ENCODE measurements at places on chromosomes 3 and 15.

GRCh38 chr3:119977353-119977752, 116.9 kb downstream of the GSK3B start:
- DNase-seq, result no peak

DNA sequence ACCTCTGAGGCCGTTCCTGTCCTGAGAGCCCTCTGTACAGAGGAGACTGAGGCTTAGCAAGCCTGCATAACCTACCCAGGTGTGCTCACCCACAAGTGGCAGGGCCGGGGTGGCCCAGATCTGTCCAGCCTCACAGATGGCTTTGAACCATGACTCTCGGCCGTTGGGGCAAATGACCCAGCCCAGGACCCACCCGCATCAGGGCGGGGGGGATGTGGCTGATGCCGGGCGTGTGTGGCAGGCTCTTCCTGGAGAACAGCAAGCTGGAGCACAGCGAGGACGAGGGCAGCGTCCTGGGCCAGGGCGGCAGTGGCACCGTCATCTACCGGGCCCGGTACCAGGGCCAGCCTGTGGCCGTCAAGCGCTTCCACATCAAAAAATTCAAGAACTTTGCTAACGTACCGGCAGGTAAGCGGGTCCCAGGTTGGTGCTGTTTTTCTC, 133.5 kb downstream of the LRRK1 start:
- no peak for DNase-seq

DNA sequence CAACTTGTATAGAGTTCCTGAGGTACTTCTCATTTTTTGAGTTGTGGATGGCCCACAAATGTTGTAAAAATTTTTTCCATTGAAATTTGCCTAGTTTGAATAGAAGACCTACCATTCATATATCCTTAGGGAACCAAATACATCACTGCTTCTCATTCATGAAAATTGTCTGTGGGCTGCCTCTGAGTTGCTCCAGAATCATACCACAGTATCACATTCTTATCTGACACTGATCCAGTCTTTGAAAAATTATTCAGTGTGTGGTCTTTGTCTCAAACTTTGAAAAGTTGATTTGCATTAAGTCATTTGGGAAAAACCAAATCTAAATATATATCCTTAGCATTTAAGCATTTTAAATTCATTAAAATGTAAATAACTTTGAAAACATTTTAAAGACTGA, 321.1 kb downstream of the LSAMP start:
- no peak for DNase-seq

GRCh38 chr3:167887096-167887495, 151.6 kb downstream of the SERPINI1 start:
- DNase-seq, result no peak

DNA sequence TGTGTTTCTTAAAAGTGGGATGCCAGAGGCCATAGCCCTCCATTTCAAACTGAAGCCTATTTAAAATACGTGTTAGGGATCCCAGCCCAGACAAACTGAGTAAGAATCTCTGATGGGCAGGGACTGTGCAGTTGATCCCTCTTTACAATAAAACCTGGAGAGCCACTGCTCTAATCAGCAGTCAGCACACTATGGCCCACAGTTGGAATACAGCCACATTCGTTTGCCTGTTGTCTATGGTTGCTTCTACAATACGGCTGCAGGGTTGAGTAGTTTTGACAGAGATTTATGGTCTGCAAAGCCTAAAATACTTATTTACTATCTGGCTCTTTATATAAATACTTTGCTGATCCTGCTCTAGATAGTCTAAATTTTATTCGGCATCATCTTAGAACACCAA, 32.4 kb downstream of the TJP1 start:
- no peak for DNase-seq

- DNase-seq, result no peak
Measured at GRCh38 chr3:116038968-116039650, 406.2 kb downstream of the LSAMP start.

DNA sequence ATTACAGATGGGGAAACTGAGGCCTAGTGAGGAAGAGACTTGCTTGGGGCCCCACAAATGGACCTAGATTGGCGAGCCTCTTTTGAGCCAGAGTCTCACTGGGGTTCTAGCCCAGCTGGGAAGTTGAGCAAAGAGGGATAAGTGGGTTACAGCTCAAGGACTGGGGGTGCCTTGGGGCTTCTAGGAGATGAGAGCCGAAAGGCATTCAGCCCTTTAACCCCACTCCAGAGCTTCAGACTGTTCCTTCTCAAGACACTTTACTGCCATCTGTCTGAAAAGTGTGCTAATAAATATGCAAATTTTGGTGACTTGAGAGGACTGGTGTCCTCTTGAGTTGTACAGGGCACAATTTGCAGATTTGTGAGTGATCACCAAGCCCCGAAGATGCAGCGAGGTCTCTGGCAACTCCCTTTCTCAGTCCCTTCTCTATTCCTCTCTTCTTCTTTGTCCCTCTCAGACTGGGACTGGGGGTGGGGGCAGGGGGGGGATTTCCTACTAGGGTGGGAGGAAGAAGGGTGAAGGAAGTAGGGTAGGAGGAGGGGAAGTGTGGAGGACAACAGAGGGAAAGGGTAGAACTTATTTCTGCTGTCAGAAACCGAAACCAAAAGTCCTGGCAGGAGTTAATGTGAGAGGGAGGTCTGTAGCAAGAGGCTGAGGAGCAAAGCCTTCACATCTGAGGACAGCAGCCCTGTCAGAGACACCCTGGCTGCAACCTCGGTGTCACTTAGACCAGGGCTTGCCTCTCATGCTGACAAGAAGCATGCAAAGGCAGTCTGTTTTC, 16.2 kb upstream of the ANKDD1A start:
- DNase-seq, result no peak

DNA sequence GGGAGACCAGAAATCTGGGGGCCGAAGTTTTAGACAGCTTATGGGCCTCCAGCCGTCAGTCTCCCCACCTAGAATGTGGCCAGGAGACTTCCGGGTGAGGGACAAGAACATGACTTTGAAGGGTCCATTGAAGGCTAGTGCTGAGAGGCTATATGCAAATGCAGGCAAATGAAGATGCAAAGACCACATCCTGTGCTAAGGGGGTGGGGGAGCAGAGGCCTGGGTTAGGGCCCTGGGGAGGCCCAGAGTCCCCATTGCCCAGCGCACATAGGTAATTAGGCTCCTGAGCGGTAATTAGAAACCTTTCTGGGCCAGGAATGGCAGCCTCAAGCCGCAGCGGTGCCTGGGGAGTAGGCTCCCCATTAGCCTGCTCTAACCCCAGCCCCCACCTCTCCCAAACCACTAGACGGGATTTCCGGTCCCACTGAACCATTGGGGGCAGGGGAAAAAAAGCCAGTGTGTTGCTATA, 6.8 kb downstream of the CSK start:
- no peak for DNase-seq

DNA sequence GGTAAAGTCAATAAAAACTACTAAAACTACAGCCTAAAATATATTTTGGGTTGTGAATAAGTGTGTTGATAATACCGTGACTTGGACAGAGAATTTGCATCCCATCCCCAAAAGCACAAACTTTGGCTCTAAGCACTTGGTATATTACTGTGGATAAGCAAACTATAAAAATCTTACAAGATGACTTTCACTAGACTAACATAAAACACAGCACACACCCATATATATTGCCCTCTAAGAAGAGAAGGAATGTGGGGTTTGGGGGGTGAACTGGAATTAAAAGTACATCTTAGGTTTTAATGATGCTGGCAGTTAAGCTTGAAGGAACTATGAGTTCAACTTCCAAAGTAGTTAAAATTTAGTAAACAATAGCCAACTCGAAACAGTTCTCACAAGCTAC, 28.7 kb upstream of the CSPG5 start:
- no peak for DNase-seq

DNA sequence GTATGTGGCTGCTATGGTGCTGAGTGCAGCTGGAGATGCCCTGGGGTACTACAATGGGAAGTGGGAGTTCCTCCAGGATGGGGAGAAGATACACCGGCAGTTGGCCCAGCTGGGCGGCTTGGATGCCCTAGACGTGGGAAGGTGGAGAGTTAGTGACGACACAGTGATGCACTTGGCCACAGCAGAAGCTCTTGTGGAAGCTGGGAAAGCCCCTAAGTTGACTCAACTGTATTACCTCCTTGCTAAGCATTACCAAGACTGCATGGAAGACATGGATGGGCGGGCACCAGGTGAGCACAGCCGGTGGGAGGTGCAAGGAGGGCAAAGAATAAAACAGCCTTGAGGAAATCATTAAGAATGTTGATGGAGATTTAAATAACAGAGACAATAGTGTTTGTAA, 2.9 kb downstream of the ADPRH start:
- no peak for DNase-seq

DNA sequence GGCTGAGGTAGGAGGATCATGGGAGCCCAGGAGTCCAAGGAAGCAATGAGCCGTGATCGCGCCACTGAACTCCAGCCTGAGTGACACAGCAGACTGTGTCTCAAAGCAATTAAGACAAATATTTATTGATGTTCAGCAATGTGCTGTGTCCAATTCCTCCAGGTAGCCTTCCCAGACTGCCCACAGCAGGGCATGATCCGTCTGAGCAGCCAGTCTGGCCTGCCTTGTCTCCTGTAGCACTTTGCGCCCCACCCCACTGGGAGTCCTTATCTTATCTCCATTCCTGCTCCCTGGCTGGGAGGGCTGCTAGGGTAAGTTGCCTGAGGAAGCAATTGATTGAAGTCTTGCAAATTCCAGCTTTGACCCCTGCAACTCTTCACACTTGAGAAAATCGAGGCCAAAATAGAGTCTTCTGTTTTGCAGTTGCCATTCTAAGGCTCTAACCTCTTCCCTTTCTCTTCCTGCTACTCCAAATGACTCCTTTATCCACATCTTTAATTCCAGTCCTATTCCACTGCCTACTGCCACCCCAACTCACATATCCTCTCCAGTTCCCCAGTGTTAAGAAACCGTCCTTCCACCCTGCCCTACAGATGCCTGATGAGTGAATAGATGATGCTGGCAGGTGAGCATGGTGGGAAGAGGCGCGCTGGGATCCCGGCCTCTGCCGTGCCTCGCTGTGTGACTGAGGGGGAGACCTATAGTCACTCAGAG, 26.9 kb upstream of the LCTL start:
- DNase-seq, result no peak

- DNase-seq, result no peak
Measured at GRCh38 chr3:58049143-58049785, 41.0 kb downstream of the FLNB start.

DNA sequence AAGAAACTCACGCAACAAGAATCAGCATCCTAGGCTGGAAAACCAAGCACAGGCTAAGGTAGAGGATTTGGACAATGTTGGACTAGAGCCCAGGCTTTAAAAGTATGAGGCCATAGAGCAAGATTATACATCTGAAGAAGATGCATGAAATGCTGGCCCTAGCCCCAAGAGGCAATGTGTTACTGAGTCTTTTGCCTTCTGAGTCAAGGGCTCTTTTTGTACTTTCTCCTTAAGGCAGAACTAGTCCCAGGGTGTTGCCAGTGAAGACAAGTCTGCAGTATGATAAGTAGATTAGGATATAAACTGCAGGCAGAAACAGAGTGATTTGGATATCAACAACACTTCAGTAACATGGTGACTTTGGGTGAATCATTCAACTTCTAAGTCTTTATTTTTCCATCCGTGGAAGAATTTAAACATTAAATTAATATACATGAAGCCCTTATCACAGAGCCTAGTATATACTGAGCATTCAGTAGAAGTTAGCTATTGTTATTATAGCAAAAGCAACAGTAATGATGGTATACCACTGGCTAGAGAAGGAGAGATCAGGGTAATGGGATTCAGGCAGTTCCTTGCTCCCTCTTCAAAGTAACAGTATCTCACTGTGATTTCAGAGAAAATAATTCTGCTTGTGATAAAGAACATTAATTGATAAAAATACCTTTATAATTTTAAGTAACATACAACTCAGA, 99.9 kb upstream of the MLF1 start:
- no peak for DNase-seq

DNA sequence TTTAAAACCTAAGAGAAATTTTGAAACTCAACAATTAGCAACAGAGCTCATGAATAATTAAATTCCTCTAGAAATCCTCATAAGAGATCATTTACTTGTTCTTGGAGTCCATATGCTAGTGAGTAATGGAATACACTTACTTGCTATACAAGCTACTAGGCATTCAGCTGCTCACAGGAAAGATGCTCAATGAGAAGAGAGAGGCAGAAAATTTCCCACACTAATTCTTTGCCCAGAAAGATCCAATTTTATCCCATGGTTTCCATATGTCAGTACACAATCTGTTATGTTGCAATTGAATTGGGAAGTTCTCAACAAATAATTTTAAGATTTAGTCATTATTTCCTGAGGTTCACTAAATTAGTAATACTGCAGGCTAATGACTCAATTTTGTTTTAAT, 310.4 kb downstream of the RYR3 start:
- no peak for DNase-seq

GRCh38 chr3:66485291-66485968, 15.4 kb downstream of the LRIG1 start:
- no peak for DNase-seq

- no peak for DNase-seq
Measured at GRCh38 chr3:87361956-87362355, 85.6 kb upstream of the POU1F1 start.

DNA sequence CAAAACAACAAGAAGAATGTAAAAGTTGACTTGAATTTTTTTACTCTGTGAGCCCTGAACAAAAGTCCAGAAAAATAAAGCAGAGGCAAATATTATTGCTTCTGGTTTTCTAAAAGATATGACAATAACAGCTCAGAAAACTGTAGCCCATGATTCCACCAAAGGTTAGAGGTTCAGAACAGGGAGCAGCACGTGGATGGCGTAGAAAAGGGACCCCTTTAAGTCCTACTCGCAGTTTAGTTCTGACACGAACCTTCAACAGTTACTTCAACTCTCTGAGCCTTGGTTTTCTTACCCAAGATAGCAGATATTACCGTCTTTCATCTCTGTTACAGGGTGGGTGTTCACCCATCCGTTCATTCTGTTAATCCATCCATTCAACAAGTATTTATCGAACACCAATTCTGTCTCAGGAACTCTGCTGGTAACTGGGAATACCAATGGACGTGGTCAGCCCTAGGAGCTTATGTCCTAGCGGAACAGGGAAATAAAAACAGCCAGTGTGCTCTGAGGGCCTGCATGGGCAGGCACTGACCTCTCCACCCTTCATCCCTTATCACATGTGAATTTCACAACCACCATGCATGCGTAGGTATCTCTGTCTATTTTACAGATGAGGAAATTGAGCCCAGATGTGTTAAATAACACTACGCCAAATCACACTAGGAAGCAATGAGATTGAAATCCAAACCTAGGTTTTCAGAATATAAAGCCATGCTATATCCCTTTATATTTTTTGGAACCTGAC, 274.2 kb upstream of the ICE2 start:
- no peak for DNase-seq

- no peak for DNase-seq
Measured at GRCh38 chr15:29611057-29611456, 211.2 kb downstream of the TJP1 start.

DNA sequence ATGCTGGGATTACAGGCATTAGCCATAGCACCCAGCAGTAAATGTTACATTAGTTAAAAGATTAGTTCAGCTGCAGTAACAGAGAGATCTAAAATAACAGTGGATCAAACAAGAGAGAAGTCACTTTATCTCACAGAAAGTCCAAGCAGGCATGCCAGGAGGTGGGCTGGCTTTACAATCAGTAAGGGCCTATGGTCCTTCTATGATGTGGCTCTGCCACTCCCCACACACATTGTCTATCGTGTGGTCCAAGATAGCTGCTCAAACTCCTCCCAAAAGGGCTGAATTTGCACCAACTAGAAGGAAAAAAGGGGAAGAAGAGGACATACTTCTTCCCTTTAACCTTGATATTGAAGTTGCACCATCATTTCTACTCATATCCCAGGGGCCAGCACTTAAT, 4.6 kb upstream of the RUVBL1 start:
- no peak for DNase-seq

Data from stimulated activated CD8-positive, alpha-beta memory T cell treated with anti-CD3 and anti-CD28 coated beads, Interleukin-15, amount 100 ng/mL, for 48 hours (primary cell).